ENCODE measurements at places on chromosomes 2 and 18.

- DNase-seq, result no peak
Observed at GRCh38 chr2:226273440-226273839, 526.2 kb downstream of the IRS1 start.

GRCh38 chr2:2850859-2851258 lies 519.8 kb upstream of the MYT1L start:
- no peak for DNase-seq

DNA sequence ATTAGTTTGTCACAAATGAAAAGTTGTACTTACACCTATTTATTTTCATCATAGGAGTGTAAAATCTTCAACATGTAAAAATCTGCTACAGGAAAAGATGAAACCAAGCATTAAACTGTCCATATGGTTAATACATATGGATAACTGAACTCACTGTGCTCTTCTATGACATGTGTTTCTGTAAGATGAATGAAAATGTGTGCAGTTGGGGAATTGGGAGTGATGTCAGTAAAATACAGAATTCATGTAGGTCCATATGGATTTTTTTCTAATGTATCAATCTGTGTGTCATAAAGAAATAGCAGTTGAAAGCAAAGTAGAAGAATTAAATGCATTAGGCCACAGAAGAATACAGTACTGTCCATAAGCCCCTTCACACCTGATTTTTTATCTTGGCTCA lies 178.4 kb upstream of the COL3A1 start:
- DNase-seq, result no peak

DNA sequence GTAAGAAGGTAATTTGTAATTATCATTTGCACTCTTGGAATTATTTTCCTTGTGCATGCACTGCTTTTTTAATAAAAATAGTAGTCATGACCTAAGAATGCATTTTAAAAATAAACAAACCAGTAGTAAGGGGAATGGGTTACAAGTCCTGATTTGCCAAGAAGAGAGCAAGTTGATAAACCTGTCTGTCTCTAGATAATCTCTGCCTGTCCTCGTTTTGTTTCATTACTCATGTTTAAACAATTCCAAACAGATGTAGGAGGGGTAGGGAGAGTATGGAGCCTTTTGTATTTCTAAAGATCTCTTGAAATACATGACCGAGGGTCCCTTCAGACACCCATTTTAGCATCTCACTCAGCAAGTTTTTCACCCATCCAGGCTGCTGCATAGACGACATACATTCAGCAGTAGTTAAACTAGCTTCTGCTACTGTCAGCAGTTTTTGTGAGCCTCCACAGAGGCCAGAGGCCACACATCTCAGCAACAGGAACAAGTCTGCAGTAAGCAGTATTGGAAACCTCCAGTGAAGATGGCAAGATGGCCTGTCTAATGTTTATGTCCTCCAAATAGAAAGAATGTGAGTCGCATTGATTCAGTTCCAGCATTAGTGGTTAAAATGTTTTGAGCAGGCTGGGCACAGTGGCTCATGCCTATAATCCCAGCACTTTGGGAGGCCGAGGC lies 2.3 kb upstream of the EXOC6B start:
- no peak for DNase-seq

DNA sequence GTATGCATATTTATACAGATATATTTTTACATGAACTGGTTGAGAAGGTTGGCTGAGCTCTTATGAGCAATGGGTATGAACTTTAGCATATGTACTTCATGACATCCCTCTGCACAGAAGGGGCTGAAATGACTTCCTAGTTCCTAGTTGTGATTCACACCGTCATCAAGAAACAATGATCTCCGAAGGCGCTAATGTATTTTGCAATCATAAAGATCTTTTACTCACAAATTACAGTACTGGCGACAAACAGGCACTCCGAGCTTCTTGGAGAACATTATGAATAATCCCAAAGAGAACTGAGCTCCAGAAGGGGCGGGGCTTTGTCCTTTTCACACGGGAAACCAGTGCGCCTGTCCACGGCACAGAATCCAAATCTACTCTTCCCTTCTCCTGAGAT lies 18.1 kb downstream of the BCL2 start:
- no peak for DNase-seq

DNA sequence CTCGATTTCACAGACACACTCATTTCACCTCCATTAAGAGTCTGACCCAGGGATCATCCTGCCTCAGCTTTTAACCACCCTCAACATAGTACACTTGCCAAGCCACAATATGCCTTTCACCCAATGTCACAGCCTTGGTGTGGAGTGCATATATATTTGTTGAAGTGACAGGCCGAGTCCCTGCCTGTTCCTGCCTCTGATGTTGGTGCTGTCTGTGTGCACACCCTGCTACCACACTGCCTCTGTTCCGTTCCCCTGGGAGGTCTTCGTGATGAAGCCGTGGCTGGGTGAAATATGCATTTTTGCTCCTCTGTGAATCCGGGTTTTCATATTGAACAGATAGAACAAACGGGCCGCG lies 90.3 kb downstream of the RNF144A start:
- DNase-seq, result no peak

DNA sequence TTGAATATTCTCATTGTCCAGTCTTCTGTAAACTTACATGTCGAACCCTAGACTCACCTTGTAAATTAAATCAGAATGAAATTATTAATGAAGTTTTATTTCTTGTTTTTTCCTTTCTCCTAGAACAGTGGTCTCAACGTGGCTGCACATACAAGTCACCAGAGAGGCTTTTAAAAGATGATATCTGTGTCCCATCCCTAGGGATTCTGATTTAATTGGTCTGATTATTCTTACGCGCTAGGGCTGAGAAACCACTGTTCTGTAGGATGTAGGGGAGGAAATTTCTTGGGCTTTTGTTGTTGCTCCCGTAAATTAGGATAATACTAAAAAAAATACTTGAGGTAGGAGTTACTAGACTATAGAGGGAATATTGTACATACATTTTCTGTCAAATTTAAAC lies 32.1 kb downstream of the PPM1B start:
- no peak for DNase-seq

DNA sequence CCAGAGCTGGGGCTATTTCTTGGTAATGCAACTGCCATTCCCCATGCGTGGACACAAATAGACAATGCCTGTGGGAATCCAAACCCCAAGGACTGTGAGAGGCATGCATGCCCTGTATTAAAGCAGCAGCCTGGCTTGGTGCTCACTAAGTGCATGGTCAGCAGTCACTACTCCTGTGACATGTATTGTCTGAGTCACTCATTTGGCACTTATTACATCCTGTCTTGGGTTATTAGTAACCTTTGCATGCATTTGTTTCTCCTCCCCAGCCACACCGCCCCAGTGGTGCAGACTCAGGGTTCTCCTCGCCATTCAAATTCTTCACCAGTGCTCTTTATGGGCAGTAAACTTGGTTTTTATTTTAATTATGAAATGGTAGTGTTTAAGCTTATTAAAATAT lies 30.2 kb downstream of the PRKCE start:
- no peak for DNase-seq

- DNase-seq, result no peak
Observed at GRCh38 chr2:99085421-99085820, 56.1 kb upstream of the C2orf15 start.

GRCh38 chr2:33042265-33042664 lies 95.5 kb downstream of the LTBP1 start:
- DNase-seq, result no peak

DNA sequence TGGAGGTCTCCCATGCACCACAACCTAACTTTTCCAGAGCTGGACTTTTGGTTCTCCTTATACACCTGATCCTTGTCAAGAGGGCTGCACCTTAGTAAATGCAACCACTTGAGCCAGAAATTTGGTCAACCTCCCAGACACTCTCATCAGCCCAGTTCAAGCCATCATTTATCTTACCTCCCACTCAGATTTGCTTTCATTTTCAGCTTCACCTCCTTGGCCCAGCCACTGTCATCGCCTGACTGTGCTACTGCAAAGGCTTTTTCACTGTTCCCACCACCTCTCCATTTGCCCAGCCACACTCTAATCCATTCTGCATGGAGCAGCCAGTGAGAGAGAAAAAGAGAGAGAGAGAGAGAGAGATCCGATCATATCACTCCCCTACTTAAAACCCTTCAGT lies 112.4 kb upstream of the DDX18 start:
- no peak for DNase-seq

DNA sequence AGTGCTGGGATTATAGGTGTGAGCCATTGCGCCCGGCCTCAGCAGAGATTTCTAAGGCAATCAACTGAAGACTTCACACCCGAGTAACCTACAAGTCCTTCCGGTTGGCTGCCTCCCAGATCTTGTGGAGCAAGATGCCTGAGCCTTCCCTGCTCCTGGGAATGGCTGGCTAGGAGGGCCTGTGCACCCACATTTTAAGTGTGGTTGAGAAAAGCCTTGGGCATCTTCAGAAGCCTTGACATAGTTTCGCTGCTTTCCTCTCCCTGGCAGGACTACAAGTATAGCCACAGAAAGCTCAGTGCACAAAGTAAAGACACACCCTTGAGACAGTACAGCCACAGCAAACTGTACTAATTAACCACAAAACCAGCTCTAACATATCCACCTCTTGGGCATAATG lies 35.2 kb downstream of the E2F6 start:
- no peak for DNase-seq

DNA sequence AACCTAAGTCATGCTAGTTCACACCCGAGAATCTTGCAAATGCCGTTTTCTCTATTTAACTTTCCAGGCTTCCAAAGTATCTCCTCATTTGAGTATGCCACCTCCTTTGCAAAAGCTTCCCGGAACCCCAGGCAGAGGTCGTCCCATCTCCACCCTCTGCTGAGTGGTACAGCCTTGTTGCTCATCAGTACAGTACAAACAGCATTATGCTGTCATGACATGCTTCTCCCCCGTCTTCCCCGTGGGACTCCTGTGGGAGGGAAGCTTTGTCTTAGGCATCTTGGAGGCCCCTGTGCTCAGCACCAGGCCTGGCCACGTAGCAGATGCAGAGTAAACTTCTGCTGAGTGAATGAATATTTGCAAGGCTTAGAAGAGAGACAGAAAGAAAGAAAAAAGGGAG lies 102.7 kb downstream of the CDCA7 start:
- no peak for DNase-seq

GRCh38 chr2:201233812-201234662 lies 26.3 kb upstream of the CASP8 start:
- DNase-seq, result no peak

DNA sequence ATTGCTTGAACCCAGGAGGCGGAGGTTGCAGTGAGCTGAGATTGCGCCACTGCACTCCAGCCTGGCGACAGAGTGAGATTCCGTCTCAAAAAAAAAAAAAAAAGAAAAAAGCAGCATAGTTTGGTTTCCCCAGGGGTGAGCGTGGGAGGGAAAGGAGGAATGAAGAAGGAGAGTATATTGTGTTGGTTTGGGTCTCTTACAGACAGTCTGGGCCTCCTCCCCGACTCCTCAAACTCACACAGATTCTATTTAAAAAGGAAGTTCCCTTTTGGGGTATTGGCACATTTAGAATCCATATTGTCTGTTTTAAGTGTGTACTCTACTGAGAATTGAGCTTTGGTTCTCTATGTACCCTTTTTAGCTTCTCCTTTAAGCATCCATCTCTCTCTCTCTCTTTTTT lies 27.4 kb upstream of the SLC20A1 start:
- DNase-seq, result no peak

- no peak for DNase-seq
Observed at GRCh38 chr2:184270660-184271059, 327.7 kb upstream of the ZNF804A start.

DNA sequence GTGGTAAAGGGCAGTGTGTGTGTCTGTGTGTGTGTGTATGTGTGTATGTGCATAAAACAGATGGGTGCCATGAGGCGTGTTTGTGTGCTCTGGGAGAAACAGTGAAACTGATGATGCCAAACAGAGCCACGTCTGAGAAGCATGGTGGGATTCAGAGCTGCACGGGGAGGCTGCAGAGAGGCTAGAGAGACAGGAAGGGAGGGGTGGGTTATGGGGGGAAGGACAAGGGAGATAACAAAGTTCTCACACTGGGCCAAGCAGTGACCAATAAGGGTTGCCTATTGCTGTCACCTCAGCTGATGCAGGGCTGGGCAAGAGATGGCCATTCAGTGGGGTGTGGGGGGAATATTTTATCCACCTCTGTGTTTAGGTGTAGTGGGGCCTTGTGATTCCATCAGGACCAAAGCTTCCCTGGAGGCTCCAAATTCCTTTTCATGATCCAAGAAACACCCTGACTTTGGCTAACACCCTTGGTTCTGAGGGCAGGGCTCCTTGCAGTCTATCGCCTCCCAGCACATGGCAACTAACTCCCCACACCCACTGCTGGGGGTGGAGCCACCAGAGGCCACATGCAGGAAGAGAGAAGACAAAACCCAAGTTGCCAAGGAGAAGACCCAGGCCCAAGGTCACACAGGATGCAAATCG lies 54.2 kb upstream of the POMC start:
- no peak for DNase-seq

GRCh38 chr2:31319406-31320175 lies 85.6 kb downstream of the EHD3 start:
- no peak for DNase-seq

GRCh38 chr2:97654791-97655190 lies 8.9 kb downstream of the COX5B start:
- no peak for DNase-seq

- DNase-seq, result no peak
Observed at GRCh38 chr2:9782197-9782719, 61.0 kb upstream of the TAF1B start.

- DNase-seq, result no peak
Observed at GRCh38 chr2:208134928-208135586, 5.4 kb upstream of the CRYGC start.

- DNase-seq, result peak; percentile 93
Observed at GRCh38 chr2:219002395-219003266, 9.4 kb upstream of the CRYBA2 start.

GRCh38 chr2:183678908-183679307 lies 554.7 kb downstream of the NUP35 start:
- DNase-seq, result no peak

- DNase-seq, result no peak
Observed at GRCh38 chr2:618422-618990, 58.7 kb downstream of the TMEM18 start.

DNA sequence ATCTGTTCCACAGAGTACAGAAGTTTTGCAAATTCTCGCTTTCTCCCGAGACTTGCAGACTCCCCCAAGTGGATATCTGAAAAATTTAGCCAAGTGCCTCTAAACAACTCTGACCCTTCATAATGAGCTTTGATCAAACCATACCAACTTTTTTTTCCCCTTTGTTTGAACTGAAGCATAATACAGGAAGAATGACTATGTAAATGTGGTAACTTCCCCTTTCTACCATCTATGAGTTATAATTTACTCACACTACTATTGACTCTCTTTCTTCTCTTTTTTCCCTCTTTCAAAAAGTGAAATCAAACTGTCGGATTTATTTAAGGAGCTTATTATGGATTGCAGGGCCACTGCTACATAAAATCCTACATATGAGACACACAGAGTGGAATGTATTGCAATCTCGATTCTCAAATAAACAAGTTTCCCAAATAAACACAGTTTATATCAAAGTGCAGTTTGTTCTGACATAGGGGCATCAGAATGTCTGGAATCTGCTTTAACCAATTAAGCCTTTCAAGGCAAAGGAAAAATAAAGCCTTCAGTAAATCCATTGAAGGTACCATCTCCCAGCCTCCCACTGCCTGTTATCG lies 1.4 kb upstream of the ZNF804A start:
- peak; percentile 13 for DNase-seq

GRCh38 chr18:77006305-77007175 lies 126.0 kb downstream of the MBP start:
- no peak for DNase-seq

GRCh38 chr2:3626812-3627499 lies 31.0 kb upstream of the ALLC start:
- DNase-seq, result no peak

GRCh38 chr2:127219171-127220070 lies 678 bp downstream of the CYP27C1 start:
- peak; percentile 8 for DNase-seq
